Activated T-helper 1 cell treated with anti-CD3 and anti-CD28 coated beads, Interleukin-12 subunit alpha, Interleukin-12 subunit beta, Interleukin-2, Interleukin-4 antibody, amounts not matched to agents 30 ng/mL and 10 ng/mL and 1 ng/mL, durations not matched to agents 14 hours and 24 hours and 36 hours (primary cell): ENCODE measurements at places on chromosomes 12 and 14.

- no peak for DNase-seq
These were observed 26.3 kb upstream of the ST8SIA1 start for GRCh38 chr12:22360774-22361173.

GRCh38 chr12:57196439-57196838, 20.2 kb upstream of the NXPH4 start:
- no peak for DNase-seq

GRCh38 chr14:71773898-71774481, 158.2 kb upstream of the RGS6 start:
- no peak for DNase-seq

GRCh38 chr14:95838862-95839261, 37.8 kb upstream of the TUNAR start:
- DNase-seq, result no peak

GRCh38 chr12:49975318-49975761, 2.6 kb downstream of the AQP6 start:
- no peak for DNase-seq

DNA sequence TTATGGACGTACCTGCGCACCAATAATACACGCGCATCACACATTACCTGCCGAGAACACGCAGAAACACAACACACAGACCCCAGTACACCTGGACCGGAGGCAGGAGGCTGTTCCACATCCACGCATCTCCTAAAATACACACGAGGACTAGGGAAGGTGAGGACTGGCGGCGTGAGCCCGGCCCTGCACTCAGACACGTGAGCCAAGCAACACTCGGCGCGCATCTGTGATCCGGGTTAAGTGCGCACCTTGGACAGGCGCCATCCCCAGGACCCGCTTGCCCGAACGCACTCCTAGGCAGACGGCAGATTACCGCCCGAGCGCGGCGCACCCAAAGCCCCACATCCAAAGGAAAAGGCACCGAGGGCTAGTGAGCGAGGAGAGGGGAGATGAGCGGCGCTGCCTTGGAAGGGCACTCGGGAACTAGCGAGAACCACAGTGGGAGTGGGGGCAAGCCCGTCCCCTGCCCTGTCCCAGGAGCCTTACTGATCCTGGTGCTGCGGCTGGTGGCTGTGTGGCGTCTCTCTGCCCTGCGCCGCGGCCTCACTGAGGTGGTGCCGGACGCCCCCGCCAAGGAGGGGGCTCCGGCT, 417 bp downstream of the GLS2 start:
- peak; percentile 9 for DNase-seq

DNA sequence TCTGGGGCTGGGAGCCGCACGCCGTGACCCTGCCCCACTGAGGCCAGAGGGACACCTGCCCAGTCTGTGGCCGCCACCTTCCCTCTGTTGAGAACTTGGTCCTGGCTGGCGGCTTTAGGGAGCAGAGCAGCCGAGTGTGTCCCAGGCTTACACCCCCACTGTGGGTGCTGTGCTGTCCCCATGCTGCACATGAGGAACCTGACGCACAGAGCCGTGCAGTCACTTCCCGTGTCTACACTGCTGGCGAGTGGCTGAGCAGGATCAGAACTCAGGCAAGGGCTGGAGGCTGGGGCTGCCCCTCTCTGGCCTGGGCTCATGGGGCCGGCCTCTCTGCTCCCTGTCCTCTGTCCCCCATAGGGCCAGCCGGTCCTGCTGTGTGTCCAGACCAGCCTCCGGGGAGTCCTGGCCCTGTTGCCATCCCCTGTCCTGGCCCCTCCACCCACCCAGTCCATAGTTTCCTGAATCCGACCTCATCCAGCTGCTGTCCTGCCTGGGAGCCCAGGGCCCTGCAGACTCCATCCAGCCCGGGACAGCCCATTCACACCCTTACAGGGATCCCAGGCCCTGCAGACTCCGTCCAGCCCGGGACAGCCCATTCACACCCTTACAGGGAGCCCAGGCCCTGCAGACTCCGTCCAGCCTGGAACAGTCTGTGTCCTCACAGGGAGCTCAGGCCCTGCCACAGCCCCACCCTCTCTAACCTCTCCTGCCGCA, 10.3 kb downstream of the FBRSL1 start:
- DNase-seq, result no peak

DNA sequence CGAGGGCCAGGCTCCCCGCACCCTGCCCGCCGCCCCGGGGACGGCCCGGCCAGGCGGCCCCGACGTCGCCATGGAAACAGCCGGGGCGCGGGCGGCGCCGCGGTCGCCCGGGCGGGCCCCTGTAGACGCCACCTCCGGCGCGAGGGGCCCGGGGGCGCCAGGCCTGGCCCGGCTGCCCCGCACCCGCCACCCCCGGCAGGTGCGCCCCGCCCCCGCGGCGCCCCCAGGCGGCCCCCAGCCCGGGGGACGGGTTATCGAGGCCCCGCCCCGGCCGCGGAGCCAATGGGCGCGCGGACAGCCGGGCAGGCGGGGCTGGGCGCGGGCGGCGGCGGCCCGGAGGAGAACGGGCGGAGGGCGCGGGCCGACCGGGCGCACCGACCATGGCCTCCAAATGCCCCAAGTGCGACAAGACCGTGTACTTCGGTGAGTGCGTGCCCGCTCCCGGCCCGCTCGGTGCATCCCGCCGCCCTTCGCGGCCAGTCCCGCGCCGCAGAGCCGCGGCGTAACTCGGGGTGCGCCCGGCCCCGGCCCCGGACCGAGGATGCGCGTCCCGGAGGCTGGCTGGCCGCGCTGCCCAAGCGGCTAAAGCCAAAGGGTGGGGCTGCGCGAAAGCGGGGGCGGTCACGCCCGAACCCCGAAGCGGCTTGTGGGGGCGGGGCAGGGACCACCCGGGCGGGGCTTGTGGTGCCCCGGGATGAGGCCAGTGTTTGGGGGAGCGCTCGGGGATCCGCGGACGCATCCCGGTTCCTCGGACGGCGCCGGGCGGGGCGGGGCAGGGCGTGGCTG, at the start of gene CRIP2:
Gene CRIP2, plus strand, starts transcription at position 339 of the 786 bp plus-strand sequence. Its CDS starts 42 bp downstream, at position 381.
- DNase-seq, result peak; percentile 37

DNA sequence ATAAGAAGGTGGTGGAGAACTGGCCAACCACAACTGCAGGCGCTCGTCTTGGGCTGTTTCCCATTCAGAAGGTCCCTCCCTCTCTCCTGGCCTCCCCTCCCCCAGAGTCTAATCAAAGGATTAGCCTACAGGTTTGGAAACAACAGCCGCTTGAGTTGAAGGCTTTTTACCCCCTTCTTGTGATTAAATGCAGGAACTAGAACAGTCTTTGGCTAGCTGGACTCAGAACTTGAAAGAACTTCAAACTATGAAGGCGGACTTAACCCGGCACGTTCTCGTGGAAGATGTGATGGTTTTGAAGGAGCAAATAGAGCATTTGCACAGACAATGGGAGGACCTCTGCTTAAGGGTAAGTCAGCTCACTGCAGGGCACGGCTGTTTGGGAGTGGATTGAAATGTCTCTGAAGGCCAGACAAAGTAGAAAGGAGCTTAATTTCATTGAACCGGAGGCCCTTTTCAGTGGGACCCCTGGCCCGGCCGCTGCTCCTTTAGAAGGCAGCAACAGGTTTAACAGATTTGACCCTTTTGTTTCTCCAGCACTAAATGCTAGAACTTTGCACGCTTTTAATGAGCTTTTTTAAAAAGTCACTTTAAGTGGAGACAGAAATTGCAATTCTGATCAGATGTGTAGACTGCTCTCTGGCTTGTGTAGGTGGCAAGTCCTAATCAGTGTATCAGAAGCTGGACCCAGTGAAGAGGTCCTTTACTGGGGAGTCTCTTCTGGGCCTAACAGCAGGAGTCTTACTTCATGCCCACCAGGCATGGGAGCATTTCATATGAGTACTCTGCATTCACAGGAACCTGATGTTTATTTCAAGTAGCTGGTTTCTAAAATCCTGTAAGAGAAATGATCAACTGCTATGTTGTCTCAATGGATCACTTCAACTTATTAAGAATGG, 107.7 kb downstream of the ESR2 start:
- DNase-seq, result no peak

DNA sequence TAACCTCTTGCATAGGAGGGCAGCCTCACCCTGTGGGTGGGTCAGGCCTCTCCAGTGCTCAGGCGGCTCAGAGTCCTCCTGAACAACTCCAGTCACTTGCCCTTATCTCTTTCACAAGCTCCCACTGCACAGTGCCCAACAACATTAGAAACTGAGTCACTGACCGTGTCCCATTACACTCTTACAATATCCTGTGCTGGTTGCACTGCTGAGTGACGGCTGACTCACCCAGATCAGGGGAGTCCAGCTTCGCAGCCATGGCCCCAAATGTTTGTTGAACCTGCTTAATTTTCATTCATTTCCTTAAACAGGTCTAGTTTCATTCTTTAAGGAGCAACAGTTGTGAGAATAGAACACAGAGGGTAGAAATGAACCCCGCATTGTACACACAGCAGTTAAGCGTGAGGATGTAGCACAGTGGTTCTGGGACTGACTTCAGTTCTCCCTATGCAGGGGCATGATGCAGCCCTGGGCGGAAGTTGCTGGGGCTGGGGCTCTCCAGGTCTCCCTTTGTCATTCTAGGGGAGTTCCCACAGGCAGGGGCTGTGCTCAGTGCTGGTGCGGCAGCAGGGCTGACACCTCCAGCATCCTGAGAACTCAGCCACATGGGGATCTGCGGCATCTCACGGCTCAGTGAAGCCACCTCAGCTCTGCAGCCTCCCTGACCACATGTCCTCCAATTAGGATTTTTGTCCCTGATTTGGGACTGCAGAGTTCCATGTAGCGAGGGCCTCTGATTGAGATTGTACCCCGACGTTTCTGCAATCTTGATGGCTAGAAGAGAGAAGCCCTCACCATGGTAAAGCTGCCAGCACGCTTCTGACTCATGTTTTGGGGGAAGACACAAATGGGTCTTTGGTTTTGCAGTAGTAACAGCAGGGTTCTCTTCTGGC, 16.1 kb downstream of the GPR68 start:
- peak; percentile 87 for DNase-seq

GRCh38 chr14:61177279-61178225, 103.6 kb downstream of the TMEM30B start:
- no peak for DNase-seq

- no peak for DNase-seq
These were observed 227.1 kb downstream of the C12orf50 start for GRCh38 chr12:87801860-87802720.

DNA sequence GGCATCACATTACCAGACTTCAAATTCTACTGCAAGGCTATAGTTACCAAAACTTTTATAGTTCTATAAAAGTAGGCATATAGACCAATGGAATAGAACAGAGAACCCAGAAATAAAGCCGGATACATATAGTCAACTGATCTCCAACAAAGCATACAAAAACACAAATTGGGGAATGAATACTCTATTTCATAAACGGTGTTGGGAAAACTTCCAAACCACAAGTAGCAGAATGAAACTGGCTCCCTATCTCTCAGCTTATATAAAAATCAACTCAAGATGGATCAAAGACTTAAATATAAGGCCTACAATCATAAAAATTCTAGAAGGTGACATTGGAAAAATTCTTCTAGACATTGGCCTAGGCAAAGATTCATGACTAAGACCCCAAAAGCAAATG, 187.9 kb upstream of the PLXNC1 start:
- DNase-seq, result no peak

DNA sequence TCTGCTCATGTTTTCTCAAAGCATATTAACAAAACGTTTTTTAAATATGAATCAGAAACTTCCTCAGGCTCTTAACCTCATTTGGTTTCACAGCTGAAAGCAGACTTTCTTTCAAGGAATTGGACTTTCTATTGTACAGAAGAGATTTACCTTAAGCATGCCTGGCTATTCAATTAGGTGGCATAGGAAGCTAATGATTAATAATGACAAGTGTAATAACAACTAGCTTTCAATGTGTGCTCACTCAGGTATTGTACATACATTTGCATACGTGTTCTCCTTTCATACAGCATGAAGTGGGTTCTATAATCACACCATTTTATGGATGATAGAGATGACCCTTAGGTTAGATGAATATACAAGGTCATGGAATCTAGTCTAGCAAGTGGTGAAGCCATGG, 115.7 kb downstream of the ANO6 start:
- no peak for DNase-seq

DNA sequence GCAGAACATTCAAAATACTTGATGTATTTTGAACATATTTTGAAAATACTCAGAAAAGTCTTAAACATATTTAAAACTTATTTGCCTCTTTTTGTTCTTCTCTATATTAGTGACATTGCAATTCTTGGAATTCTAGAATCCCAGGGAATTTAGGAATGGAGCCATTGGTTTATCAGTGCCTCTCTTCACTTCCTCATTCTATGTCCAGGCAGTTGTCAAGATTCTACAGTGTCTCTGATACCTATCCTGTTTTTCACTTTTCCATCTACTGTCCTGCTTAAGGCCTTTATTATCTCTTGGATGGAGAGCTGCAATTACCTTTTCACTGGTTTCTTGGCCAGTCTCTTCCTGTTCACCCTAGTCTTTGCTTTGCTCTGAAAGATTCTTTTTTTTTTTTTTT, 144.6 kb downstream of the TTLL5 start:
- no peak for DNase-seq

- no peak for DNase-seq
These were observed 56.2 kb downstream of the NTF3 start for GRCh38 chr12:5487948-5488625.

- DNase-seq, result no peak
These were observed 355.9 kb downstream of the TMTC2 start for GRCh38 chr12:83042441-83043200.

DNA sequence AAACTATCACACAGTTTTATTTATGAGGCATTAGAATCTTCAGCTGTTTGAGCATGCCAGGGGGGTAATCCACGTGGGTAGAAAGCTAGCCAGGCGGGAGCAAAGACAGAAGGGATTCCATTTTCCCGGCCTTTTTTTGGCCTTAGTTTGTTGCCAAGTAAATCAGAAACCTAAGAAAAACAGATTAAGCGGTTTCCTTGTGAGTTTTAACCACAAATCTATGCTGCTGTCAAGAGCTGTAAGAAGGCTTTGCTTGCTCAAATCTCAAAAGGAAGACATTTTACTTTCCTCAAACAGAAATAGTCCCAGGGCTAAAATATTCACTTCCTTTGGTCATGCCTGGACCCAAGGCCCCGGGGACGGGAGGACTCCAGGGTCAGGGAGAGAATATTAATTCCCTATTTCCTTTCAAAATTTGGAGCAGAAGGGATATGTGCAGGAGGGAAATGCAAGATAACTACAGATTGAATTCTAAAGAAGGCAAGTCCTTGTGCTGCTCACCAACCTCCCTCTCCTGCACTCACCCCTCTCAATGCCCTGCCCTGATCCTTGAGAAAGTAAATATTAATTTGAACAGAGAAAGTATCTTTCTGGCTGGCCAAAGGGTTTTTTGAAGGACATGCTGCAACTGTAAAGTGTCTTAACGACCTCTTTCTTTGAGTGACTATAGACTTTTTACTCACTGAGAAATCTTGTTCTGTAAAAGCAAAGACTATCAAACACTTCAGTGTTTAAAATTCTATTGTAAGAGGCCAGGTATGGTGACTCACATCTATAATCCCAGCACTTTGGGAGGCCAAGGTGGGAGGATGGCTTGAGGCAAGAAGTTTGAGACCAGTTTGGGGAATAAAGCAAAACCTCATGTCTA, 75.7 kb downstream of the HSD17B6 start:
- no peak for DNase-seq

GRCh38 chr14:96297000-96297399, 41.0 kb downstream of the BDKRB1 start:
- no peak for DNase-seq

- no peak for DNase-seq
These were observed 59.7 kb upstream of the C14orf132 start for GRCh38 chr14:95979339-95980042.

GRCh38 chr12:96879301-96879700, 27.8 kb upstream of the NEDD1 start:
- DNase-seq, result no peak
